ENCODE measurements at places on chromosomes 12 and 14.
A peak's percentile ranks its signal among the peaks of the same experiment; 100 is the strongest.

DNA sequence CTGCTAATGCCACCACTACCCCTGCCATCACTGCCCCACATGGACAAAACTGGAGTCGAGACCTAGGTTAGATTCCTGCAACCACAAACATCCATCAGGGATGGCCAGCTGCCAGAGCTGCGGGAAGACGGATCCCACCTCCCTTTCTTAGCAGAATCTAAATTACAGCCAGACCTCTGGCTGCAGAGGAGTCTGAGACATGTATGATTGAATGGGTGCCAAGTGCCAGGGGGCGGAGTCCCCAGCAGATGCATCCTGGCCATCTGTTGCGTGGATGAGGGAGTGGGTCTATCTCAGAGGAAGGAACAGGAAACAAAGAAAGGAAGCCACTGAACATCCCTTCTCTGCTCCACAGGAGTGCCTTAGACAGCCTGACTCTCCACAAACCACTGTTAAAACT, 7.1 kb upstream of the OAS2 start:
- no peak for DNase-seq

- no peak for DNase-seq
Measured at GRCh38 chr12:58225203-58225877, 284.0 kb downstream of the ATP23 start.

DNA sequence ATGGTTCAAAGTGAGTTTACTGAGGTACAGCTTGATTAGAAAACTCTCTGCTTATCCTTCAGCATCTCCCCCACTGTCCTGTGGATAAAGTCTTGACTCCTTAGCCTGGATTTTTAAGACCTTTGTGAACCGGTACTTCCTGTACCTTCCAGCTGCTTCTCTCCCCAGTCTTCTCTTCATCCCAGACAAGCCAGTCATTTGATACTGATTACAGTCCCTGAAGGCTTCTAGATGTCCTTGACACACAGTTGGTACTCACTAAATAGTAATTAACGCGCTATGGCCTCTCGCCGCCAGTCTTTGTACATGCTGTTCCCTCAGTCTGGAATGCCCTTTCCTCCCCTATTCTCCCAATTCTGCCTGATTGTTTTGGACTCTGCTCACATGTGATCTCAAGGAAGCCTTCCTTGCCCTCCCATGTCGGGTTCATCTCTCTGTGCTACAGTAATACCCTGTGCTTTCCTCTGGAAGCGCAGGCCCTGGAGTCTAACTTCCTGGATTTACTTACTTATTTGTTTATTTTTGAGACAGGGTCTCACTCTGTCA, 50.6 kb upstream of the PTGR2 start:
- no peak for DNase-seq

DNA sequence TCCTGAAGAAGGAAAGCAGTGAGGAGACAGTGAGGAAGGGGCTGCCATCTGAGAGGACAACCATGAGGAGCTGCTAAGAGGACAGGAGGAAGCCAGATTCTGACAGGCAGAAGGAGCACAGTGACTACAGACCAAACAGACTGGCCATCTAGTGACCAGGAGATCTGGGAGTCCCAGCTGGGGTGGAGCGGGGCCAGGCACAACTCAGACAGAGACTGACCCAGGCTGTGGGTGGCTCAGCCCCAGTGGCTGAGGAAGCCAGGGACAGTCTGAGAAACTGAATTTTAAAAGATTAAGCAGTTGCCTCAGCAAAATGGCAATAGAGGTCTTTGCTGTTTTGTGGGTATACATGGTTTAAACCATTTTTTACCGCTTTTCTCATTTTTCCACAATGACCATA, 28.9 kb downstream of the LRRC74A start:
- no peak for DNase-seq

GRCh38 chr12:45670346-45671065, 59.0 kb upstream of the ARID2 start:
- DNase-seq: no peak

DNA sequence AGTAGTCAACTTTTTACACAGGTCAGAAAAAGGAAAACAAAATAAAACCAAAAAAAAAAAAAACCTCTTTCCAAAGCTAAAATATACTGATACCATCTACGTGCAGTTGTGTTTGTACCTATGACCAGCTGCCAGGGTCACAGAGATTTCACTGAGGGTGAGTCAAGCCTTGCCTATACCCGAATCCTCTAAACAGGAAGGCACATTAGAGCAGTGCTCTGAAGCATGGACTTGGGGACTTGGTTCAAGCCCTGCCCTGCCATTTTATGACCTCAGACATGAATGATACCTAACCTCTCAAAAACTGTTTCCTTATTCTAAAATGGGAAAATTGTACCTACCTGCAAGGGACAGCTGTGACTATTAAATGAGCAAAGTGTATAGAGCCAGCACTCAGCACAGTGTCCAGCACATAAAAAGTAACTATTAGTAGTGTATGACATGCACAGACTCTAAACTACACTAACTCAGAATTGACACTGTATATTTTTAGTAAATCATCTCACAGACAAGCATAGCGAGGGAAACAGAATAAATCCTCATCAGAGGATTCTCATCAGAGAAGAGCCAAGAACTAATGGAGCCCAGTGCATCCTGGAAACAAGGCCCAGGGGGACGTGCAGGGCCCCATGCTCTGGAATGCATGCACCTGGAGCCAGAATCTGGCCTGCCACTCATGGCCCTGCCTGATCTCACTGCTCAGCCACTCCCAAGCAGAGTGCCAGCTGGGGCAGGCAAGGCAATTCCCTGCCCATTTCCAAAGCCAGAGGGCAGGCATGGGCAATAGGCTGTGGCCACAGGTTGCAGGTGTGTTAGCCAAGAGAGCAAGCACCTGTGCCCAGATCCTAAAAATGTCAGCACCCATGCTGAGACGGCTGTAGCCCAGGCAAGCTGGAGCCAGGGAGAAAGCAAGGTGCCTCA, 57.0 kb downstream of the NT5DC3 start:
- DNase-seq: no peak

- no peak for DNase-seq
Measured at GRCh38 chr12:77630344-77630743, 200.3 kb upstream of the NAV3 start.

GRCh38 chr14:74038020-74038859, 19.1 kb downstream of the BBOF1 start:
- DNase-seq: peak; percentile 14

DNA sequence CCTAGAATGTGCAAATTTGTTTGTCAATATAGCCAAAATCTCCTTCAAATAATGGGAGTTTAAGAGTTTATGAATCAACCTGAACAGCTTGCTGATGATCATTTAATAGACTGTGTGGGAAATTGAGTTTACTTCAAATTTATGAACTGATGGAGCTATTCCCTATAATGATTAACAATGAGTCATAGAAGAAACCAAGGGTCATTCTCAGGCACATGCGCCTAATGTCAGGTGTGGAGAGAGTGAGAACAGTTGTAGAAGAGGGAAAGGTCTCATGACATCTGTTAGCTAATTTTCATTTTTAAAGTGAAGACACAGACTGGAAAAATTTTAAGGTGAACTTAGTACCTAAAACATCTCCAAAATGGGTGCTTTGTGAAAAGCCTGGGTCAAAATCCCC, 191.8 kb downstream of the BMP4 start:
- no peak for DNase-seq

- DNase-seq: no peak
Measured at GRCh38 chr12:78891646-78892353, 27.2 kb downstream of the SYT1 start.

- no peak for DNase-seq
Measured at GRCh38 chr12:8080120-8080519, 2.0 kb upstream of the NECAP1 start.

- no peak for DNase-seq
Measured at GRCh38 chr12:85733221-85733840, 102.9 kb downstream of the RASSF9 start.

DNA sequence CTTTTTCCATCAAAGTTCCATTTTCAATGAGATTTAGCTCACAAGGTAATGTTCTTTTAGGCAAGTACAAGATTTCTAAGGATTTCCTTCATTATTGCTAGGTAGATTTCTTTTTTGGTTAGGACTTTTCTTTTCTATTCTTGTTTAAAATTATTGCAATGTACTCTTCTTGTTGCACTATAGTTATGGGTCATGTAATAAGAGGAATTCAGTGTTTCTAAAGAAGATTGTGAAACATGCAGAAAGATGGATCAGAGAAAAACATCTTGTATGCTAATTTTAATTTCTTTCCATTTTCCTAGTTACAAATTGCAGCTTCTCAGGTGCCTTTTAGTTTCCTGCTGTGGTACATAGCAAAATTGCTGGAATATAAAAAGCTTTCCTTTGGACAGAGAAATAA, 56.1 kb downstream of the BTG1 start:
- no peak for DNase-seq

DNA sequence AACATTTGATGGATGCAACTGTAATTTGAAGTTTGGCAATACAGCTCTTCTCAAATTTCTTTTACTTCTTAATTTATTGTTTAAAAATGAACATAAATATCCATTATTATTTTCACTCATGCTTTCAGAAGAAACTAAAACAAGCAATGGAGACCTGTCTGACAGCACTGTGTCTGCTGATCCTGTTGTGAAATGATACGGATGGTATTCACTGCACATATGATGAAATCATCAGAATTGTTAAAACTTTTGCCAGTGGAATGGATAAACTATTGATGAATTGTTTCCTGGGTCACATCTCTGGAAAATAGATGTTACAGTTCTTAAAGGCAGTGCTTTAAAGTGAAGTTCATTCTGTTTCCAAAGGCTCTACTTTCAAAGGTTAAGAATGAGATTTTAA, 59.2 kb downstream of the WASHC4 start:
- no peak for DNase-seq

- DNase-seq: no peak
Measured at GRCh38 chr14:24996930-24997725, 52.8 kb downstream of the STXBP6 start.

GRCh38 chr12:98916106-98916505, 271.0 kb downstream of the APAF1 start:
- DNase-seq: no peak

- DNase-seq: no peak
Measured at GRCh38 chr14:49420201-49420600, 166.0 kb downstream of the RPS29 start.

DNA sequence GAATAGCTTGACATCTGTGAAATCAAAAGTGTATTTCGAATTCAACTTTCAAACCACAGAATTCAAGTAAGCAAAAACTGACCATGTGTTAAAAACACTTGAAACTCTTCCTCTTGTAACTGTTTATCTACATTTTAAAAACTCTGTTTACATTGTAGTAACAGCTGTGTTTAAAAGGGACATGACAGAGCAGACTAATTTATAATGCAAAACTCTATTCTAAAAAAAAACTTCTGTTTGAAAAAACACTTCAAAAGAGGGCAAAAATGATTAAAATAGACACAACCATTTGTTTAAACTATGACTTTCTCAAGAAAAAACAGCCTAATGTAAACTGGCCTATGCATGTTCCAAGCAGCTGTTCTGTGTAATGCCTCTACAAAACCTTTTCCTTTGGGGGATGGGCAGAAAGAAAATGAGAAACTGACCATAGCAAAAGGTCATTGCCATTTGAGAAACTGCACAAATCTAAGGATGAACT, 149.1 kb upstream of the HMGA2 start:
- DNase-seq: no peak

All from left renal pelvis (tissue), 4 donors.